ENCODE measurements at places on chromosomes 11 and 22.

DNA sequence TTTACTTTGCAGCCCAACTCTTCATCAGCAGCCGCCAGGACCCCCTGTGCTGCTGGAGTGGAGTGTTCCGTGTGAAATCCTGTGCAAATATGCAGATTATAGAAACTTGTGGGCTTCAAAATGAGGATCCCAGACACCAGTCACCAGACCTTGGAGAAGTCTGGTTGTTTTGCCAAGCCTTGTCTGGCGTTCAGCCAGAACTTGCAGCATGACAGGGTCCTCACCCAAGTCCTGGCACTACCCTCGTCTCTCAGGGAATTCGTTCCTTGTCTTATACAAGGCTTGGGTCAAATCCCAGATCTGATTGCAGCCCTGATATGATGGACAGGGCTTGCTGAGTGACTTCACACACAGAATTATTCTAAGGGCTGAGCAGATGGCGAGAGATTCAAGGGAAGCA is 18.9 kb downstream of the SHISAL1 start:
- no peak for DNase-seq

- no peak for DNase-seq
Measured at GRCh38 chr11:128520888-128521681, 66.3 kb downstream of the ETS1 start.

DNA sequence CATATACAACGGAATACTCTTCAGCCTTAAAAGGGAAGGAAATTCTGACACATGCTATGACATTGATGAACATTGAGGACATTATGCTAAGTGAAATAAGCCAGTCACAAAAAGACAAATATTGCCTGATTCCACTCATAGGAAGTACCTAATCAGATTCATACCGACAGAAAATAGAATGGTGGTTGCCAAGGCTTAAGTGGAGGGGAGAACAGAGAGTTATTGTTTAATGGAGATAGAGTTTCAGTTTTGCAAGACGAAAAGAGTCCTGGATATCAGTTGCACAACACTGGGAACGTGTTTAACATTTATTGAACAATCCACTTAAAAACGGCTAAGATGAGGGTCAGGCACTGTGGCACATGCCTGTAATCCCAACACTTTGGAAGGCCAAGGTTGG is 45.6 kb upstream of the HIPK3 start:
- no peak for DNase-seq

DNA sequence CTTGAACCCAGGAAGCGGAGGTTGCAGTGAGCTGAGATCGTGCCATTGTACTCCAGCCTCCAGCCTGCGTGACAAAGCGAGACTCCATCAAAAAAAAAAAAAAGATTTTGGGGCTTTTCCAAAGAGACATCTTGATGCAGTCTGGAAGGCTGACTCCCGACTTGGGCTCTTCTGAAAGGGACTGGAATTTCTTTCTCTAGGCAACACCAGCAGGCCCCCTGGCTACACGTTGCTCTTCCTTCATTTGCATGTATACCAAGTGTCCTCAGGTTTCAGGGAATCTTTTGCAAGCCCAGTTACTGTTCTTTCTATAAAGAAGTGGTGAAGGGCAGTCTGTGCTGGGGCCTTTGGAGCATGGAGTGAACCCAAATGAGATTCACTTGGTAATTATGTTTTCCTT is 211.0 kb downstream of the GRIK4 start:
- no peak for DNase-seq

GRCh38 chr11:134519788-134520187 is 107.7 kb upstream of the B3GAT1 start:
- DNase-seq, result no peak

DNA sequence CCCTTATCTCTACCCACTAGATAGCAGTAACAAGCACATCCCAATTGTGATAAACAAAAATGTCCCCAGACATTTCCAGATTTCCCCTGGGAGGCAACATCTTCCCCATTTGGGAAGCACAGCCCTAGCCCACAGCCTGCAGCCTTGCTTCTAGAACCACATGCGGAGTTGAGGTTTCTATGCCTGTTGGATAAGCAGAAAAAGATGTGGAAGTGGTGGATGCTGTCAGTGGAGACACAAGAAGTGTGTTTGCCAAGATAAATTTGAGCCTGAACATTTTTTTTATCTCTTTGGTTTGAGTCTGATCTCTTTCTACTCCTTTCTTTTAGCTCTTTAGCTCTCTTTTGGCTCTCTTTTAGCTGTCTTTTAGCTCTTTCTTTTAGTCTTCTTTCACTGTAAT is 884.5 kb downstream of the NTM start:
- DNase-seq, result no peak

GRCh38 chr11:64357904-64358535 is 942 bp upstream of the RPS6KA4 start:
- DNase-seq, result no peak

DNA sequence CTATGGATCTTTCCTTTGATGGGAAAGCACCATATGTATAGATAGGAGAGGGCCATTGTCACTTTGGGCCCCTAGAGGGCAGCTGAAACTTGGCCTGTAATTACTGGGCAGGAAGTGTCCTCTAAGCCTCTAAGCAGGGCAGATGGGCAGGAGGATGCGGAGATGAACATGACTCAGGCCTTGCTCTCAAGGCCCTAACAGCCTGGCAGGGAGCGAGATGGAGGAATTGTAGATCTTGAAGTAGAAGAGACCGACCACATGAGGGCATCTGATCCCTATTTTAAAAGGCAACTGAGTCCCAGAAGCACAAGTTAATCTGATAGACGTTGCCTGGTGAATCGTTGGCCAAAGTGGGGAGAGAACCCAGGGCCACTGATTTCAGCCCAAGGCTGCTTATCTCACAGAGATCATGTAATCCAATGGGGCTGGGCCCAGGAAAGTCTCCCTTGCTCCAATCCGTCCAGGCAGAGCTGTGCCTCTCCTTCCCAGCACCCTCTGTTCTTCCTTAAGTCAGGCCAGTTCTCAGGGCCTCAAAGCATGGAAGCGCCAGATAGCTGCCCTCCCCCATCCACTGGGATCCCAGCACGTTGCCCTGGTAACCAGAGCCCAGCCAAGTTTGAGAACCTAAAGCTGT is 2.5 kb upstream of the SEPTIN3 start:
- no peak for DNase-seq

- no peak for DNase-seq
Measured at GRCh38 chr11:80519596-80520506, 1079.0 kb upstream of the TENM4 start.

DNA sequence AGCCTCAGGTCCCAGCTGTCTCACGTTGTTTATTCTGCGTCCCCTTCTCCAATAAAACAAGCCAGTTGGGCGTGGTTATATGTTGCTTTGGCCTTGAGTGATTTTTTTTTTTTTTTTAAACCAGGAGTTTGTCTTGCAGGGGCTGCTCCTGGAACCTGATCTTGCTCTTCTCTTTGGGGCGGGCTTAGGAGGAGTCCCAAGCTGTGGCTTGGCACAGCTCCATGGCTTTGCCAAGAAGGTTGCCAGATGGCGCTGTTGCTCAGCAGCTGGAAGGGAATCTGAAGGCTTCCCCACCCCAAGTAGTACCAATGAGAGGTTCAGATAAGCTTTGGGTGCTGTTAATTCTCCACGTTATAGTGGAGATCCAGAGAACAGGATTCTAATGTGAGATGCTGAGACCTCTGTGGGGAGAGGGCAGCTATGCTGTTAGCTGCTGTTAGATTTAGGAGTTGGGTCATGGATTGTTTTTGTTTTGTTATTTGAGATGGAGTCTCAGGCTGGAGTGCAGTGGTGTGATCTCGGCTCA is 2.0 kb upstream of the FERMT3 start:
- DNase-seq, result no peak
